Esophagus muscularis mucosa (tissue), 4 donors: ENCODE measurements at places on chromosomes 7 and 10. TPM values are rescaled to one million over a fixed set of nuclear protein-coding genes. Genes with fewer than 3 reads are reported as not detected.
A peak's percentile ranks its signal among the peaks of the same experiment; 100 is the strongest.

DNA sequence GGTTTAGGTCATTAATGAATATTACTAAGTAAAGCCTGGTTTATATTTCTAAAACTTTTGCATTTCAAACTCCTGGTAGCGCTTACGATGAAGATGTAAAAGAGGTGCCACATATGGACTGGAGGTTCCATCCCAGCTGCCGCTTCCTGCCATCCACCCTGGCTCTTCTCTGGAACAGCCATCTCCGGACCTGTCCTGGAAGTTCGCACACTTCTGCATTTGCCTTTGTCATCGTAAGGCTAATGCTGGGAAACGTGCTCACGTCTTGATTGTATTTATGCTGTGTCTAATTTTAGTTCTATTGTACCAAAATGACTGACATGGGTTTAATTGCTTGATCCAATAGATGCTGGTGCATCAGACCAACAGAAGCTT lies 103.1 kb downstream of the HIPK2 start:
- H3K36me3 ChIP-seq, result peaks cover 8% of the 10 kb centered on the region
- no peak overlapping the region for H3K4me3 ChIP-seq
- DNase-seq, result no peak
- H3K27me3 ChIP-seq, result no peaks in the 10 kb centered on the region
- H3K4me1 ChIP-seq, result peaks cover 23% of the 10 kb centered on the region

DNA sequence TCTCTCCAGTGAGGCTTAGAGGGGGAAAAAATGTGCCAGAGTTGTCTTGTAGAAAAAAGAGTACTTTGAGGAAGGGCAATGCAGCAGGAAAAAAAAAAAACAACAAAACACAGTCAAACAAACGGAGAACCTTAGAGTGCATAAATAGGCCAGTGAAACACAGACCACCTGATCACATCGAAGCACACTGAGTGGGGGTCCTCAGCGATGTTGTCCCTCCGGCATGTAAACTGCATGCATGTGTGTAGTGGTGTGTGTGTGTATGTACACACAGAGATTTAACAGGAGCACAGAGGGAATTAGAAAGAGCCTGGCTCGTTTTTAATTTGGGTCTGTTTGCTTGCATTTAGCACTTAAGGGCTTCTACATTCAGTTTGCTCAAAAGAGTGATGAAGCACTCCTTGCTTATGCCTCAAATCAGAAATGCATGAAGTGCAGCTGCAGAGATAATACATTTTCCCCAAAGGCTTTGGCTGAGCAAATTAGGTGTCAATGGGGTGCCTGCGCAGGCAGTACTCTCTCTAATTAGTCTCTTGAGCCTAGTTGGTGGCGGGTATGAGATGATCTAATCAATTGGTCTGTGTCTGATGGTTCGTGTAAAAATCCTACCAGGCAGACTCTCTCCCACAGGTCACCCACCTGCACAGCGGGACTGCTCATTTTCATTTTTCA lies 62.7 kb upstream of the FZD1 start:
- no peaks in the 10 kb centered on the region for H3K27me3 ChIP-seq
- no peak overlapping the region for H3K4me3 ChIP-seq
- H3K4me1 ChIP-seq, result no peaks in the 10 kb centered on the region
- H3K27ac ChIP-seq, result no peak overlapping the region
- H3K36me3 ChIP-seq, result no peaks in the 10 kb centered on the region

DNA sequence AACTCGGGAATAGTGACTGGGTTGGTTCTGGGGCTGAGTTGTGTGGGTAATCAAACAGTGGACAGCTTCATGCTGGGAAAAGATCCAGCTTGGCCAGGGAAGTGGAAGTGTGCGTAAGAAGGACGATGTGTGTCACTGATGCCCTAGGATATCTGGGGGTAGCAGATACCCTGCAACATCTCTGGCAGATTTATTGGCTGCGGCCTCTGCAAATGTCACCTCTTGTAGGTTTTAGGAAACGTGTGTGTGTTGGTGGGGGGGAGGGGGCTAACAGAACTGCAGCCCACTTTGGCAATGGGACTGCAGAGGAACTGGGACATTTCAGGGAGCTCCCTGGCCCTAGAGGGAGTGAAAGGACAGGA lies 965 bp upstream of the AGAP3 start:
- H3K36me3 ChIP-seq, result no peaks in the 10 kb centered on the region
- peaks cover 69% of the 10 kb centered on the region for H3K4me1 ChIP-seq
- no peak for DNase-seq
- H3K4me3 ChIP-seq, result peak overlapping the region; percentile 78
- H3K27ac ChIP-seq, result peak overlapping the region; percentile 89

DNA sequence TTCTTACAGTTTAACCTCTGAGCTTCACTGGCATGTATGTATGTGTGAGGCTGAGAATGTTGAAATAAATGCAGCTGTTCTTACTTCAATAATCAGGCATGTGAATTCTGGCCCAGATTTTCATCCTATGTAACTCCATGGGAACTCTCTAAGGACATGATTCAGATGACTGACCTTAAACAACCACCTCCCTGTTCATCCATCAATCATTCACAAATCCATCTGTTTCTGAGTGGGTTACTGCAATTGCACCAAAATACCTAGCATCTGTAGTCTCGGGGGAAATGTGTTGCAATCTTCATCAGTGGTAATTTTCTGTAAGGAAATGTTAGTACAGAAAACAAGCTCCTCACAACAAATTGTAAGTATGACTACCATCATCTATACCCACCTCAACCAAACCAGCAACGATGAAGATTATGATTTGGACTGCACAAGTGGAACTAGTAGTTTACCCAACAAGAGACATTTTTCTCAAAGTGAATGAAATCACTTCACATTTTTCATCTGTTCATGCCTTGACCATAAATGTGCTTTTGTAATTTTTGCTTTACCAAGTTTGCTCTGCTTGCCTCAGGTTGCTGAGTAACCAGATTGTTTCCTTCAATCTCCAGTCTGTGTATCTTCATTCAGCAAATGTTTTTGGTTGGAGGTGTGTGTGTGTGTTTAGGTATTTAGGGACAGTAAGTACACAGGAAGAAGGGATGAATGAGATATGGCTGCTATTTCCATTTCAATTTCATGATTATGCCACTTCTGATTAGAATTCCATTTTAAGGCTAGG lies 65.7 kb upstream of the FZD8 start:
- no peak overlapping the region for H3K27ac ChIP-seq
- no peaks in the 10 kb centered on the region for H3K36me3 ChIP-seq
- DNase-seq, result no peak
- H3K4me3 ChIP-seq, result no peak overlapping the region
- no peaks in the 10 kb centered on the region for H3K27me3 ChIP-seq

GRCh38 chr10:77230194-77230593 lies 407.4 kb downstream of the KCNMA1 start:
- H3K36me3 ChIP-seq, result no peaks in the 10 kb centered on the region
- H3K27me3 ChIP-seq, result no peaks in the 10 kb centered on the region
- H3K4me1 ChIP-seq, result peaks cover 39% of the 10 kb centered on the region
- H3K27ac ChIP-seq, result no peak overlapping the region

DNA sequence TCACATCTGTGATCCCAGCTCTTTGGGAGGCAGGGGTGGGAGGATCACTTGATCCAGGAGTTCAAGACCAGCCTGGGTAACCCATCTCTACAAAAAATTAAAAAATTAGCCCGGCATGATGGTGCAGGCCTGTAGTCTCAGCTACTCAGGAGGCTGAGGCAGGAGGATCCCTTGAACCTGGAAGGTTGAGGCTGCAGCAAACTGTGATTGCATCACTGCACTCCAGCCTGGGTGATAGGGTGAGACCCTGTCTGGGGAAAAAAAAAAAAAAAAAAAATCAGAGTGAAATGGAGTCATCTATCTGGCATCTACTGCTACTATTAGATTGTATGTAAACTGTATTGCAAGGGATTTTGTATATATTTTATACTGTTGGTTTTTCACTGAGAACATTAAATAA lies 59.1 kb downstream of the KMT2E start:
- DNase-seq, result no peak
- peaks cover 97% of the 10 kb centered on the region for H3K36me3 ChIP-seq
- H3K27ac ChIP-seq, result no peak overlapping the region
- no peak overlapping the region for H3K4me3 ChIP-seq

- H3K27ac ChIP-seq, result no peak overlapping the region
- H3K36me3 ChIP-seq, result no peaks in the 10 kb centered on the region
- H3K27me3 ChIP-seq, result no peaks in the 10 kb centered on the region
- H3K4me3 ChIP-seq, result no peak overlapping the region
- DNase-seq, result peak; percentile 86
These were observed 42.6 kb downstream of the TMEM270 start for GRCh38 chr7:73903321-73904218.

DNA sequence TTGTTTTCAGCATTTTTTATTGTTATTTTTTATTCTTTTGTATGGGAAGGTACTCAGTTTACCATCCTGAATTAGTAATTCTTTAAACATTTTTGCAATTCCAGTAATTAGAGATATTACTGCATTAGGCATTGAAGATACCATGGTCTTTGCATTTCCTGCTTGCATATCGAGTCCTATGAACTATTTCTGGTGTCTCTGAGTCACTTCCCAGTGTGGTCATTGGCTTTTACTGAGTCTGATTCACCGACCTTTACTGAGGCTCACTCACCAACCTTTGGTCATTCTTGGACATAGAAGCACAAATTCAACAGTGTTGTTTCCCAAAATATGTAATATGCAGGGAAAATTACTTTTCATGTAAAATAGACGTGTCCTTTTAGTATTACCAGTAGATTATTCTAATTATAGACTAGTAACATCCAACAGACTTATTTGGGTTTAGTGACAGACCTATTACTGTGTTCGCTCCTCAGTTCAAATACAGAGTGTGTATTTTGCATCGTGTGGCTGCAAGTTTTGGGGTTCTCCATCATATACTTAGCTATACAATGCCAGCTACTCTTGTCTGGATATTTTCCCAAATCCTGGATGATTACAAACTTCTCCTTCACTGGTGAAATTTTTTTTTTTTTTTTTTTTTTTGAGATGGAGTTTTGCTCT lies 180.7 kb upstream of the PRSS1 start:
- H3K4me1 ChIP-seq, result no peaks in the 10 kb centered on the region
- H3K27me3 ChIP-seq, result no peaks in the 10 kb centered on the region
- no peak for DNase-seq
- no peaks in the 10 kb centered on the region for H3K36me3 ChIP-seq
- no peak overlapping the region for H3K4me3 ChIP-seq

DNA sequence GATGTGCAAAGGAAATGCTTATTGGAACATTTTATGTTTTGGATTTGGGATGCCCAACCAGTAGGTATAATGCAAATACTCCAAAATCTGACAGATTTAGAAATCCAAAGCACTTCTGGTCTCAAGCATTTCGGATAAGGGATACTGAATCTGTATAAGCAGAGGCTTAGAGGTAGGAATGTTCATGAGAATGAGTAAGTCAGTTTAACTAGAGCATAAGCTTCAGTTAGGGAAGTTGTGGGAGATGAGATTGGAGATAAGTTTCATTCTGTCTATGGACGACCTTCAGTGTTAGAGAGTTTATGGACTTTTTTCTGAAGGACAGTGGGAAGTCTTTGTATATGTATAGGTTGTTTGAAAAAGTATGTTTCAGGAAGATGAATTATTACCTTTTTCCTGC lies 10.4 kb downstream of the TAX1BP1 start:
- H3K27ac ChIP-seq, result no peak overlapping the region
- H3K27me3 ChIP-seq, result no peaks in the 10 kb centered on the region
- no peak for DNase-seq
- H3K4me1 ChIP-seq, result peaks cover 54% of the 10 kb centered on the region
- H3K36me3 ChIP-seq, result peaks cover 15% of the 10 kb centered on the region

- peaks cover 36% of the 10 kb centered on the region for H3K36me3 ChIP-seq
- H3K4me1 ChIP-seq, result no peaks in the 10 kb centered on the region
- no peaks in the 10 kb centered on the region for H3K27me3 ChIP-seq
- H3K4me3 ChIP-seq, result no peak overlapping the region
These were observed 33.2 kb downstream of the UBN2 start for GRCh38 chr7:139264220-139264619.

DNA sequence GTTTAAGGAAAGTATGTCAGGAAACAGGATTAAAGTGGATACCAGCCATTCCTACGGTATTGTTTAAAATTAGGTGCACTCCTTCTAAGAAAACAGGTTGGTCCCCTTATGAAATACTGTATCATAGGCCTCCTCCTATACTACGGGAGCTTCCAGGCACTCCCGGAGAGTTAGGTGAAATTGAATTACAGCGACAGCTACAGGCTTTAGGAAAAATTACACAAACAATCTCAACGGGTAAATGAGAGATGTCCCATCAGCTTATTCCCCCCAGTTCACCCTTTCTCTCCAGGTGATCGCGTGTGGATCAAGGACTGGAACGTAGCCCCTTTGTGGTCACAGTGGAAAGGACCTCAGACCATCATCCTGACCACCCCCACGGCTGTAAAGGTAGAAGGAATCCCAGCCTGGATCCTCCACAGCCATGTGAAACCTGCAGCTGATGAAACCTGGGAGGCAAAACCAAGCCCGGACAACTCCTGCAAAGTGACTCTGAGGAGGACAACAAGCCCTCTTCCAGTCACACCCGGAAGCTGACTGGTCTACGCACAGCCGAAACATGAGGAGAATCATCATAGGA lies 25.1 kb upstream of the GHITM start:
- DNase-seq, result no peak
- no peaks in the 10 kb centered on the region for H3K4me1 ChIP-seq
- no peak overlapping the region for H3K4me3 ChIP-seq
- H3K27ac ChIP-seq, result no peak overlapping the region
- no peaks in the 10 kb centered on the region for H3K36me3 ChIP-seq
- no peaks in the 10 kb centered on the region for H3K27me3 ChIP-seq

DNA sequence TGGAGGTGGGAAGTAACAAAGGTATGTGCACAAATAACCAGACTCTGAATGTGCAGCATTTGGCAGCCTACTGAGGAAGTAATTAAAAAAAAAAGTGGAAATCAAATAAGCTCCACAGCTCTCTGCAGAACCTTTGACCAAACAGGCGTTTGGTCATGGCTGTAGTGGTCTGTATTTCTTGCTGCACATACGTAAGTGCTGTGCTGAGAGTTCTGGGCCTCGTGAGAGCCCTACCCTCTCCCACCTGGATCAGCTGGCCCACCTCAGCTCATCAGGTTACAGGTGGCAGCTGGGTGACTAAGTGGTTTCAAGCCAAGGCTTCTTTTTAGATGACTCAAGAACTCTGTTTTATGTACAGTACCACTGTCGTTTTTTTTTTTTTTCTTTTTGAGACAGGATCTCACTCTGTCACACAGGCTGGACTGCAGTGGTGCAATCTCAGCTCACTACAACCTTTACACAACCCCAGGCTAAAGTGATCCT lies 178.2 kb upstream of the KLF6 start:
- no peak for DNase-seq
- H3K27me3 ChIP-seq, result no peaks in the 10 kb centered on the region
- H3K4me3 ChIP-seq, result no peak overlapping the region
- no peaks in the 10 kb centered on the region for H3K4me1 ChIP-seq

GRCh38 chr10:102285133-102285532 lies 39.8 kb downstream of the GBF1 start:
- H3K27me3 ChIP-seq, result no peaks in the 10 kb centered on the region
- H3K4me1 ChIP-seq, result peaks cover 26% of the 10 kb centered on the region
- DNase-seq, result no peak

DNA sequence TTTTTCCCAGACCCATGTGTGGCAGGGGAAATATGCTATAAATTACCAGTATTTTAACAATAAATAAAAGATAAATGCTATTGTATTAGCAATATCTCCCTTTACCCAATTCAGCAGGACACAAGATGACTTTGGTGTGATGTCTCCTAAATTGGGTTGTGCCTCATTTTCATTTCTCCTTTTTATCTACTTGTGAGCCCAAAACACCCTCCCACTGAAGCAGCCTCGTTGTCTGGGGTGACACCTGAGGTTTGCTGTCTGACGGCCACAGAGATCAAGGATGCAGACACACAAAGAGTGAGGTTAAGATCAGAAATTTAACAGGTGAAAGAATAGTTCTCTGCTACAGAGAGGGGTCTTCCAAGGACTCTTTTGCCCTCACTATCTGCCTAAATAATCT lies 27.1 kb upstream of the CC2D2B start:
- H3K27me3 ChIP-seq, result no peaks in the 10 kb centered on the region
- H3K36me3 ChIP-seq, result peaks cover 8% of the 10 kb centered on the region
- H3K4me1 ChIP-seq, result no peaks in the 10 kb centered on the region
- no peak for DNase-seq

Gene CALML3
- not detected for total RNA-seq

Gene OR2A1
- 0.26 TPM for total RNA-seq

Gene NPSR1
- total RNA-seq, result not detected

Gene NPS
- not detected for total RNA-seq
